Stimulated activated CD8-positive, alpha-beta memory T cell treated with anti-CD3 and anti-CD28 coated beads, Interleukin-7, amount 100 ng/mL, for 1 hour (primary cell): ENCODE measurements at places on chromosomes 12 and 14.

- DNase-seq, result no peak
Observed at GRCh38 chr12:47808574-47809365, 10.9 kb downstream of the HDAC7 start.

GRCh38 chr12:27332714-27333402 lies at the start of gene BMAL2:
TSS of gene BMAL2 (plus strand) at chr12:27332836. CDS start at chr12:27333073, 237 bp downstream.
- DNase-seq, result no peak

GRCh38 chr14:94517641-94518257 lies 8.5 kb upstream of the SERPINA12 start:
- no peak for DNase-seq

DNA sequence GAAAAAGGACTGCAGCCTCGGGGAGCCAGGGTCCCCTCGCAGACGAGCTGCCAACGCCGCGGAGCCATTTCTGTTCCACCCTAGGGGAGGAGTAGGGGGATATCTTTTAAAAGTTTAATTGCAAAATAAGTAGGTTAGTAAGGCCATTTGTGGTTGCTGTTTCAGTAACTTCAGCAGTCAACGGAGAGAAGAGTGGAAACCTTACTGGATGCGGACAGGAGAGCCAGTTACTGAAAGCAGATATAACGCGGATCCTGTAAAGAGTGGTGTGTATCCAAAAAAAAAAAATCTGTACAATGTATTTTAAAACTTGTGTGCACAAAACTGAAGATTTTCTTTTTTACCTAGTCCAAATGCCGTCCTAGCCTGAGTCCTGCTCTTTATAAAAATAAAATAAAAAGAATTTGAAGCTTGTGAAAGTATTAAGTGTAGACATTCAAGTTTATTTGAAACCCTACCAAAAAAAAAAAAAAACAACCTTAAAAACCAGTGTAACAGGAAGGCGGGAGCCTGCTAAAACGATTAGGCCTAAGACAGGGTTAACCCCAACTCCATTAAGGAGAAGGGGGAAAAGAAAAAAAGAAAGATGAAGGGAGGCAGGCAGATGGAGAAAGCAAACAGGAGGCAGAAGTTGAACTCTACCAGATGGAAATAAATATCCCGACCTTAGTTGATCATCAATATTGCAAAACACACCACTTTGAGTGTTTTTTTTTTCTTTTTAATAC lies 1.0 kb upstream of the BTG1 start:
- DNase-seq, result no peak

DNA sequence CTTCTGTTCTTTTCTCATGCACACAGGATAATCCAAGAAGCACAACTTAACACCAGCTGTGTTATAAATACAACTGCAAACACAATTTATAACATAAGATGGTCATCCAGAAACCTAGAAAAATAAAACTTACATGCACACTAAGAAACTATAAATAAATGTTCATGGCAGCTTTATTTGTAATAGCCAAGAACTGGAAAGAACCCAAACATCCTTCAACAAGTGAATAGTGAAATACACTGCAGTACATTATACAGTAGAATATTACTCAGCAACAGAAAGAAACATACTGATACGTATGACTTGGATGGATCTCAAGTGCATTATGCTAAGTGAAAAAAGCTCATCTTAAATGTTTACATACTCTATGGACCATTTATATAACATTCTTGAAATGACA lies 132.7 kb downstream of the SPTSSA start:
- DNase-seq, result no peak

DNA sequence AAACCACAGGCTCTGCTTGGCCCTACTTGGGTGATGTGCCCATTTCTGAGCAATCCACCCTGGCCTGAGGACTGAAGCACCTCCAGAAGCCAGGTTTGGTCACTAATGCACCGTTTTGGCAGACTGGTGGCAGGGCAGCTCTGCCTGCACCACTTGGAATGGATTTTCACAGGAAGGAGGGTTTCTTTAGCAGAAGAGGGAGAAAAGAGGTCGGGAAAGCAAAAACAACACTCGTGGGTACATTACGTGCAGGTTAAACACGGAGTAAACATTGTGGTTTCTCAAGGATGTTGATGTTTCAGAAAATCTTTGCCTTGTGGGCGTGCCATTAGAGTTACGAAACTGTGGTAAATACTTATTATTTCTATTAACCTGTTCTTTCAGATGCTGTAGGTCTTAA lies 70.8 kb downstream of the KCNA5 start:
- DNase-seq, result no peak

GRCh38 chr12:58922849-58923248 lies 2.5 kb upstream of the LRIG3 start:
- no peak for DNase-seq

DNA sequence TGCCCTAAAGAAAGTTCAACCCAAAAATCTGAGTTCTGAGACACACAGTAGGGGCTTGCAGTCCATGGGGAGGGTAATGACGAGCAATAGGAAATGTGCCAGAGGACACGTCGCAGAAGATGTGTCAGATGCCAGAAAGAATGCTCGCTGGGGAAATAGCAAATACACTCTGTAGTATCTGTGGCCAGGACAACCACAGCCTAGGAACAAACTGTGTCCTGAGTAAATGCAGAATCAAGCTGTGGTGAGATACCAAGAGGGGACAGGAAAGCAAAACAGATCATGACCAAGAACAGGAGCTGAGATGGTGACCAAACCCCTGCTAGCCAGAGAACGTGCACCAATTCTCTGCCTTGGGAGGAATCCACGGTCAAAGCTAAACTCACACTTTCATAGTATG lies 9.1 kb downstream of the CRACR2A start:
- DNase-seq, result no peak

GRCh38 chr12:53044052-53044581 lies 5.7 kb upstream of the TNS2 start:
- DNase-seq, result no peak

DNA sequence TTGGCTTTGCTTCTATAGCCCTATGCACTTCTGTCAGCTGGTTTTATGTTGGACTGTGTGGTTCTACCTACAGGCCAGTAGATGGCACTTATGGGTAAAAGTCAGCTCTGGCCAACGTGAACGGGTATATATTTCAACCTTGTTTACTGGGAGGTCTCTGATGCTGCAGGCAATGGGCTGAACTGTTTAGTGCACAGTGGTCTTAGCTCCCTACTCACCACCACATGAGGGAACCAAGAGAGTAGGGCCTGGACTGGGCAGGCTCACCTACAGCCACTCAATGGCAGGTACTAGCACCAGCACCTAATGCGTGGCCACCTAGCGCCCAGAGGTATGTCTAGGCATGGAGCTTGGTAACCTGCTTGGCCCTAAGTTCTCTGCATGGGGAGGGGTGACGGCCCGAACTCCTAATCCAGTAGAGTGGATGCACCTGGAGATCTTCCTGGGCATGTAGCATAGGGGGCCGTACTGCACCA lies 481.8 kb downstream of the TMEM117 start:
- no peak for DNase-seq

- DNase-seq, result no peak
Observed at GRCh38 chr12:75747572-75748021, 236.2 kb upstream of the KRR1 start.

- DNase-seq, result no peak
Observed at GRCh38 chr12:124592050-124592449, 24.6 kb upstream of the NCOR2 start.

- no peak for DNase-seq
Observed at GRCh38 chr14:45947830-45948229, 694.8 kb upstream of the MIS18BP1 start.

- no peak for DNase-seq
Observed at GRCh38 chr14:90091393-90091792, 29.6 kb downstream of the KCNK13 start.

- DNase-seq, result peak; percentile 17
Observed at GRCh38 chr12:116222358-116222757, 55.1 kb downstream of the MED13L start.

- no peak for DNase-seq
Observed at GRCh38 chr12:93550748-93551611, 21.5 kb upstream of the SOCS2 start.

DNA sequence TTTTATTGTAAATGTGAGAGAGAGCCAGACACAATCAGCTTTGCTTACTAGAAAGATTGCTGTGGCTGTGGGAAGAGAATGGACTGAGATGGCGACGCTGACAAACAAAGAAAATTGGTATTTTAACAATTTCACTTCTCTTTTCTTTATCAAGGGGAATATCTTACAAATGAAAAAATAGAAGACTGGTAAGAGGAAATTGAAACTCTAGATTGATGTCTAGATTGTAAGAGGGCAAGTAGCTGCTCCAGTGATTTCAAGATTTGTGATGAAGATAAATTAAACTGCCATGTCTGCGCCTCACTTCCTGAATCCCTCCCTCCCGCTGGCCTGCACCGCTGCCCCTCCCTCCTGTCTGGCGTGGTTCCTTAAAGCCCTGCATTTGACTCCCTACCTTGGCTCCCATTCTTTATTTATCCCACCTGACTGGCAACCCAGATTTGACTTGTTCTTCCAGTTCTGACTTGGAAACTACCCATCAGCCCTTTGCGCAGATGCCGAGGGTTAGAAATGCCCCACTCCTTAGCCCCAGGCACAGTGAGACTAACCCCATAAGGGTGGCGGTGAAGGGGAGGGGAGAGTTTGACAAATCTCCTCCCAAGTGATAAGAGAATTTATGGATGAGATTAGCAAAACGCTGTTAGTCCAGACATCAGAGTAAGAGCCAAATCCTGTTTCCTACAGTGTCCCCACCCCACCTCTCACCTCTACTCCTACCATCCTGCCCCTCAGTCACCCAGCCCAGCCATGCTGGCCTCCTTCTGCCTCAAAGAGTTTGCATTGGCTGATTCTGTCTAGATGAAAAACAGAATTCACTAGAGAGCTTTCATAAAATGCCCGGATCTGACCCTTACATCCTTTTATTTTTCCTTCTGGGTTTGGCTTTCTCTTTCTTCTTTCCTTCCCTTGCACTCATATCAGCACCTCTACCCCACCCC lies 125.3 kb upstream of the ATF7IP start:
- no peak for DNase-seq

- DNase-seq, result no peak
Observed at GRCh38 chr12:128798571-128799341, 25.0 kb downstream of the SLC15A4 start.

GRCh38 chr14:73242357-73242901 lies 5.1 kb downstream of the PAPLN start:
- no peak for DNase-seq
